ENCODE measurements at places on chromosomes 16 and 17.
A peak's percentile ranks its signal among the peaks of the same experiment; 100 is the strongest.

GRCh38 chr16:30053376-30054015, 12.1 kb upstream of the ALDOA start:
- no peak for DNase-seq

DNA sequence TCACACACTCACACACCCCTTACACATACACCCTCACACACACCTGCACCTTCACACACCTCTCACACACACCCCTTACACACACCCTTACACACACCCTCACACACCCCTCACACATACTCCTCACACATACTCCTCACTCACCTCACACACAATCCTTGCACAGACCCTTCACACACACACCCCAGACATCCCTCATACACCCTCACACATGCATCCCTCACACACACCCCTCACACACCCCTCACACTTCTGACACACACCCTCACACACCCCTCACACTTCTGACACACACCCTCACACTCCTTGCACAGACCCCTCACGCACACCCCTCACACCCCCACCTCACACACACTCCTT, 23.9 kb downstream of the C17orf67 start:
- DNase-seq = no peak

- no peak for DNase-seq
Observed at GRCh38 chr17:27526604-27527002, 70.4 kb downstream of the KSR1 start.

- no peak for DNase-seq
Observed at GRCh38 chr16:5383737-5384136, 286.1 kb upstream of the EEF2KMT start.

DNA sequence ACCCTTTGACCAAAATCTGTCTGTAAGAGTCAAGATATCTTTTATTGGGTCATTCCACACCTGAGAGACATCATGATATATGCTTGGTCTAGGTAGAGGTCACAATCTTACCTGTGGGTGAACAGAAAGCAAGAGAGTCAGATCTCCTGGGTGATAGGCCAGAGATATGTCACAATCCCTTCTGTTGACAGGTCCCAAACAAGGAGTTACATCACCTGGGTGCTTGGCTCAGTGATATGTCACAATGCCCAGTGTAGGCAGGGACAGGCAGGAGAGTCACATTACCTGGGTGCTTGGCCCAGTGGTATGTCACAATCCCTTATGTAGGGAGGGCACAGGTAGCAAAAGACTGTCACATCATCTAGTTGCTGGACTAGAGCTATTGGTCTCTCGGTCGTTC, 1991.2 kb downstream of the TP53TG3F start:
- DNase-seq = no peak

- DNase-seq = peak; percentile 81
Observed at GRCh38 chr17:68851890-68852289, 103.3 kb downstream of the ABCA8 start.

GRCh38 chr16:87206646-87207451, 110.3 kb downstream of the C16orf95 start:
- peak; percentile 26 for DNase-seq

- DNase-seq = no peak
Observed at GRCh38 chr16:47377154-47377553, 83.7 kb downstream of the ITFG1 start.

- DNase-seq = no peak
Observed at GRCh38 chr16:3131755-3132377, 3.0 kb upstream of the ZNF213 start.

GRCh38 chr17:82100502-82101298, 2.7 kb upstream of the FASN start:
- DNase-seq = no peak

- no peak for DNase-seq
Observed at GRCh38 chr16:27844826-27845225, 218.7 kb downstream of the GSG1L start.

DNA sequence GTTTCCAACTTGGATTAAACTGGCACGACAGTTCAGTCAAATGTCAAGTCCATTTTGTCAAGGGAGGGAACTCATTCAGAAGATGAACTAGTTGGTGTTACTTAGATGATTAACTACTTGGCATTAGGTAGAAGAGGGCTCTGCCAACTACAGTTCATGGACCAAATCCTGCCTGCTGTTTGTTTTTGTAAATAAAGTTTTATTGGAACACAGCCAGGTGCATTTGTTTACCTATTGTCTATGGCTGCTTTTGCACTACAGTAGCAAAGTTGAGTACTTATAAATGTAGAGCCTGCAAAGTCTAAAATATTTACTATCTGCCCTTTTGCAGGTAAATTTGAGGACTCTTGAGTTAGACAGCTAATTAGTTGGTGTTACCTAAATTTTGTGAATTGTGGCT, 410.0 kb downstream of the MAF start:
- no peak for DNase-seq

DNA sequence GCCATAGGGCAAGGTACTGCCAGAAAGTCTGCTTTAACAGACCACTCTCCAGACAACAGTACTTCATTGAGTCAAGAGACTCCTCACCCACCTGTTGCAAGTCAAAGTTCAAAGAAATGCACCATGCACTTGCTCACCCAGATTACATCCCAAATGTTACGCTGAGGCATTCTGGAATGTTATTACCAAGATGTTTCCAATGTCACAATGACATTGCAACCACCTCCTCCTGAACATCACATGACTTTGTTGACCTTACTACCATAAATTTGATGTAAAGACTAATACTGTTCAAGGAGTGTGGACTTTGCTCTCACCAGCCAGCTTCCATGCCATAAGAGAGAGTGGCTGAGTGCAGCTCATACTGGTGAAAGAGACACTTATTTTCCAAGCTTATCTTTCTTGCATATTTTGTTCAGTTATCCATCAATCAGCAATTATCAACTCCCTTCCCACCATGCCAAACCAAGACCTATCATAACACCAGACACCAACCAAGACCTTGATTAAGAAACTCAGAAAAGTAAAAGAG, 58.5 kb upstream of the BCAR1 start:
- no peak for DNase-seq

DNA sequence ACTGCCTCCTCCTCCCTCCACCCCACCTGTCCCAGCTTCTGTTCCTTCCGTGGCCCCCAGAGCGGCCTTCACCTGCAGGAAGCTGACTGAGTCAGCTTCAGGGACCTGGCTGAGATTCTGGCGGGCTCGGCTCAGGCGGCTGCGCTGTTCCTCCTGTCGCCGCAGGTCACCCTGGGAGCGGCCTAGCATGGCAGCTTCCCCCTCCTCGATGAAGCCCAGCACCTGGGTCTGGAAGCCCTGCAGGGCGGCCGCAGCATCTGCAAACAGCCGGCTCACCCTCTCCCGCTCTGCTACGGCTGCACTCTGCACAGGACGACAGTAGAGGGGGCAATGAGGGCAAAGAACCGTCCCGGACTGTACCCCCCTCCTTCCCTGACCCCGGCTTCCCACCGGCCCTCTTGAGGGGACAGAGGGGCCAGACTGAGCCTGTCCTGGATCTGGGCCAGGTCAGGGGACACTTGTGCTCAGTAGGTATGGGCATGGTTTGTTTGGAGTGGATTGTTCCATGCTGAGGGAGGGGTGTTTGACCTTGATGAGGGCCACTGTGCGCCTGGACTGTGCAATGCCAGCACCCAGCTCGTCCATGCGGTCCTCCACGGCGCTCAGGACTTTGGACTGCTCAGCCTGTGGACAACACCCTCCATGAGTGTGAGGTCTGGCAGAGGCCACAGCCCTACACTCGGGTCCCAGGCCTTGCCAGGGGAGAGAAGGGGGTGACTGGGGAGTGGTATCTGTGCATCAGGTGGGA, 2.0 kb downstream of the TRIM47 start:
- no peak for DNase-seq

DNA sequence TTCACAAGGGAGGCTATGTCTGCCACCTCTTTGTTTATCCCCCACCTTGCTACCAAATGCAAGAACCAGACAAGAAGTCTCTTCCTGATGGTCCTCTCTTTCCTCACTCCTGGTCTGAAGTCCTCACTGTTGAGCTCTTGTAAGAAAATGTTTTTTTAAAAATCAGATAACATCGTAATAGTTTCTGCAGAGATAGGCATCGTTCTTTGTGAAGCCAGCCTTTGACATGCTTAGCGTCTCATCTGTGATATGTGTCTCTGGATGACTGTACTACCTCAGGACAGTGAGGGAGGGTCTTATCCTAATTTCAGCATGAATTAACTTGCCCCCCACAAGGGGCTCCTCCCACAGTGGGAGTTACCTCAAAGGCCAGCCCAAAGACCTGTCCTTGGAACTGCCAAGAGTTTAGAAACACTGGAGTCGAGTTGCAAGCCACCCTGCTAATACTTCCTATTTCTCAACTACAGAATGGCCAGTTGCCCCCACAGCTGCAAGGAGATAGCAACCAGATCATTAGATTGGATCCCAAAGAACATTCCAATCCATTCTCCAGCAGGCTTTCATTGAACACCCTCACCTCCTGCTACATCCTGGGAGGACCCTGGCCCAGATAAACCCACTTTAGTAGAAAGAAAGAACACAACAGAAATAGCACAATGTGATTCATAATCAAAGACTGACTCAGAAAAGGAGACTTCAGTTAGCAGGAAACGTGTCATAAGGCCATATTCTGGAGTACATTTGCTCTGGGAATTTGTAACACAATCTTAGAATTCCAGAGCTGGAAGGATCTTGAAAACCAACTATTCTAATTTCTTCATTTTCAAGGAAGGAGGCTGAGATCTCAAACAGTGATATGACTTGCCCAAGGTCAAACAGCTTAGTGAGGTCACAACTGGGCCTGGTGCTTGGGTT, 151.0 kb downstream of the IRX3 start:
- DNase-seq = no peak

- no peak for DNase-seq
Observed at GRCh38 chr17:61659437-61659836, 68.4 kb upstream of the NACA2 start.

GRCh38 chr17:5703736-5704135, 119.4 kb upstream of the NLRP1 start:
- DNase-seq = no peak

- DNase-seq = no peak
Observed at GRCh38 chr17:7440834-7441195, 1.5 kb downstream of the FGF11 start.

- no peak for DNase-seq
Observed at GRCh38 chr17:50440172-50440837, 14.3 kb downstream of the ACSF2 start.

GRCh38 chr16:24955975-24956731, 59.0 kb downstream of the ARHGAP17 start:
- DNase-seq = no peak

- DNase-seq = no peak
Observed at GRCh38 chr16:70753228-70753627, 47.7 kb downstream of the VAC14 start.

DNA sequence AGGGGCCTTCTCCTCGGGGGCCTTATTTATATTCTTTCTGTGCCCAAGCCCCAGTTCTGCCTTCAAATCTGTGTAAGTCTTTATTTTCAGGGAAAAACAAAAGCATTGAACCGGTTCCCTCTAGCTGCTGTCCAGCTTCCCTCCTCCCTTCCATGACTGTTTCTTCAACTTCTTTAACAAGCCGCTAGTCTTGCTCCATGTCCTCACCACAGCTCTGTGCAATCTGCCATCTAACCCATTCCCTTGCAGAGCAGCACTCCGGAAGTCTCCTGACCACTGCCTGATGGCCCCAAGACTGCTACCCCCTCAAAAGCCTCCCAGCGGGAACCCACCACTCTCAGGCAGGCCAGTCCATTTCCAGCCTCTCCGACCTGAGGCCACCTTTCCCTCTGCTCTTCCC, 16.9 kb downstream of the EMC8 start:
- DNase-seq = no peak

DNA sequence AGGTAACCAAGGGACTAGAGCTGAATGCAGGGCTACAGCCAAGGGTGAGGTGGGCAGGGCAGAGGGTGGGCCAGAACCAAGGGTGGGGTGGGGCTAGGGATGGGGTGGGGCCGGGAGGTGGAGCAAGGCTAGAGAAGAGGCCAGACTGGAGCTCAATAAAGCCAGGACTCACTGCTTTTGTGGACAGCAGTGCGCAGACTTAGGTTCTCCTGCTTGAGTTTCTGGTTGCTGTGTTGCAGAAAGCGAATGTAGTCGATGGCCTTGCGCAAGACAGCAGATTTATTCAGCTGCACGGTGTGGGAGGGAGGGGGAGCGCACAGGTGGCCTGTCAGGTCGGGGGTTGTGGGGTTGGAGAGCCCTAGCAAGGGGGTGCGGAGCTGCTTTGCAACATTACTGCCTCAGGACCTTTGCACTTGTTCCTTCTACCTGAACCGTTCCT, 18.7 kb downstream of the SREBF1 start:
- no peak for DNase-seq

DNA sequence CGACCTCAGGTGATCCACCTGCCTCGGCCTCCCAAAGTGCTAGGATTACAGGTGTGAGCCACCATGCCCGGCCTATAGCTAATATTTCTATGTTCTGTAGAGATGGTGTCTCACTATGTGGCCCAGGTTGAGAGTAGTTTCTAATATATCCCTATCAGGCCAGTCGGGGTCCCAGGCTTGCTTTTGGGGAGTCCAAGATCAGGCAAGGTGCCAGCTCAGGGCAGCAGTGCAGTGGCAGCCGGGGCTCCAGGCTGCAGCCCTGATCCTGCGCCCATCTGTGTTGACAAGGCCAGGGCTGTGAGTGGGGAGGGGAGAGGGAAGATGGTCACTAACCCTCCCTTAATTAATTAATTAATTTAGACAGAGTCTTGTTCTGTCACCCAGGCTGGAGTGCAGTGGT, 77.6 kb upstream of the CDC42EP4 start:
- DNase-seq = no peak

GRCh38 chr17:72982680-72983079, 109.8 kb downstream of the SLC39A11 start:
- DNase-seq = no peak

- DNase-seq = no peak
Observed at GRCh38 chr17:35227546-35227945, 15.3 kb upstream of the SLFN5 start.

DNA sequence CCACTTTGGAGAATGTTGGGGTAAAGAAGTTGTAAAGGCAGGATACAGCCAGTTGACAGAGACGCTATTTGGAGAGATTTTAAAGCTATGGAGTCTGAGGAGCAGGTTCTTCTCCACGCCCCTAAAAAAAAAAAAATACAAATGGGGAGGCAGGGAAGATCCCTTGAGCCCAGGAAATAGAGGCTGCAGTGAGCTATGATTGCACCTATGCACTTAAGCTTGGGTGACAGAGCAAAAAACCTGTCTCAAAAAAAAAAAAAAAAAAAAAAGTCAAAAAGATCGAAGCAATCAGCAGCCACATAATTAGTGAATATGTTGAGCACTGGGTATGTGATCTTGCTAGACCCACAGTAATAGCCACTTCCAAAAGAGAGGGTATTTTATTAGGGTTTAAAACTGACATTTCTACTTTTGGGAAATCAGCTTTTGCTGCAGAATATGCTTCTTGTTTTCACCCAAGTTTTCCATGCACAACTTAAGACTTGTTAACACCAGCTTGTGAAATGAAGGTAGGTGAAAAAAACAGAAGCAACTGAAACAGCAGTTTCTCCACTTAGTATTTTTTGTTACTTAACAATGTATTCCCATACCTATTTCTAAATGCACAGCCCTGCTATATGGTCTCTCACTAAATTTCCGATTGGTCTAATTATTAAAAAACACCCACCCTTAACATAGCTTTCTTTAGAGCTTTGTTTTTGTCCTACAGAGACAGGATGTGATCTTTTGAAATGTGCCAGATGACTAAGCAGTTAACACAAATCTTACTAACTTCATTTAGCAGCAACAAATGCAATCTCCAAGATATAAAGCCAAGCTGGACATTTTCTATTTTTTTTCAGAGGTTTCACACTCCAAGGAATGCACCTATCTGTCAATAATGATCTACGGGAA, 2.5 kb upstream of the ARL6IP1 start:
- no peak for DNase-seq

Measured in forelimb muscle (tissue), 1 donor.